ENCODE measurements at places on chromosomes 2 and 18. TPM values are rescaled to one million over a fixed set of nuclear protein-coding genes. Genes with fewer than 3 reads are reported as not detected.

UGT1A8 gene
- total RNA-seq, result not detected

UCN gene
- total RNA-seq, result 1.2 TPM

DNA sequence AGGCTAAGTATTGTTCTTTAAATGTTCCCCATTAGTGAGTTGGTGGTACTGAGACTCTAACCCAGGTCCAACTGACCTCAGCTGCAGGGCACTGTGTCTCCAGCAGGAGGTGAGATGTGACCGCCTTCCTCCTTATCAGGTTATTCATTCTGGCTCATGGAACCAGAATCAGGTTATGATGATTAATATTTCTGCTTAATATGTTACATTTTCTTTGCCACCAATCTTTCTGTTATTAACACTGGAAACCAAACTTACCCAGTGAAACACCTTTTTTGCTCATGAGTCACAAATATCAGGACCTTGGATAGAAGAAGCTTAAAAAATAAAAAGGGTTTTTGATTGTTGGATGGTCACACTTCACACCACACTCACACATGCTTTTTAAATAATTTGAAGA is 85.4 kb downstream of the DPP4 start:
- no peak for DNase-seq

DNA sequence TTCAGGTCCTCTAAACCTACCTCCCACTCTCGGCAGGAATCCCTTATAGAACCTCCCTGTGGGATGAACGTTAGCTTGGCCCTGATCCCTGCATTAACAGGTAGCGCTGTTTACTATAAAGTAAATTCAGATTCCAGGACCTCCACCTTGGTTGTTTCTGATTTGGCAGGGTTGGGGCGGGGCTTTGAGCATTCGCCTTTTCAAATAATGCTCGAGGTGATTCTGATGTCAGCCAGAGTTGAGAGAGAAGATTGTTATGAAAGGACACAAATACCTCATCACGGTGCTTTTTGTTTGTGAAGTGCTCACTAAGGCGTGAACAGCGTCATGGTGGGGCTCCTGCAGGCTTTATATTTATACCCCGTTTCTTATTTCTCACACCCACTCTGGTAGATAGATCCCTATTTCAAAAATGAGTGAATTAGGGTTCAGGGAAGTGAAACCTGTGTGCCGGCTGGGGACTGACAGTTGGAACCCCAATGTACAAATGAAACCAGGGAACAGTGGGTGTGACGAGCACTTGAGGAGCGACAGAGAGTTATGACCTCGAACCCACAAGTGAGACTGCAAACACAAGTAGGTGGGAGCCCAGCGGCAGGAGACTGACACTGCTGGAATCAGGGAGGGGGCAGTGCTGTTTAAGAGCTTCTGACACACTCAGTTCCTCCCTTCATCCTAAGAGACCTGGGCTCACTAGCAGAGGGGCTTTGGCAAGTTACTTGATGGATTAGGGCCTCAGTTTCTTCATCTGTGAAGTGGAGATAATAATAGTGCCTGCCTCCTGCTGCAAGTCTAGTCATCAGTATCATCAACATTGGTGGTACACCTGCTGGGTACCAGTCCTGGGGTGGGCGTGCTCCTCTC is 14.2 kb upstream of the CXCR4 start:
- DNase-seq, result no peak

LYG2 gene
- not detected for total RNA-seq

- DNase-seq, result peak; percentile 68
Measured at GRCh38 chr2:133130548-133131246, 437.6 kb downstream of the NCKAP5 start.

DNA sequence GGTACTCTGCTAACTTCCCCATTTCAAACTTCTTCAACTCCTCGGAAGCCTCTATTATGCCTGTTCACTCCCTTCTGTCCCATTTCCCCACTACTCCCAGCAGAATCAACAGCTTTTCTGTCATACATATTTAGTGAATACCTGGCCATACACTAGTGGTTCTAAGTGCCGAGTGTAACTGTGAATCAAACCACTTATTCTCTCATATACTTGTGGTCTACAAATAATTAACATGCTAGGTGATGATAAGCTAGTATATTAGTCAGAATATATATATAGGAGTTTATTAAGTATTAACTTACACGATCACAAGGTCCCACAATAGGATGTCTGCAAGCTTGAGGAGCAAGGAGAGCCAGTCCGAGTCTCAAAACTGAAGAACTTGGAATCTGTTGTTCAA is 150.7 kb downstream of the CCDC102B start:
- no peak for DNase-seq

- DNase-seq, result peak; percentile 96
Measured at GRCh38 chr2:177429688-177430325, 37.2 kb downstream of the AGPS start.

KLHL30 gene
- 0.96 TPM for total RNA-seq

- DNase-seq, result no peak
Measured at GRCh38 chr18:11566236-11566965, 43.0 kb upstream of the SLC35G4 start.

GRCh38 chr2:32402091-32402490 is 45.3 kb downstream of the BIRC6 start:
- no peak for DNase-seq

DNA sequence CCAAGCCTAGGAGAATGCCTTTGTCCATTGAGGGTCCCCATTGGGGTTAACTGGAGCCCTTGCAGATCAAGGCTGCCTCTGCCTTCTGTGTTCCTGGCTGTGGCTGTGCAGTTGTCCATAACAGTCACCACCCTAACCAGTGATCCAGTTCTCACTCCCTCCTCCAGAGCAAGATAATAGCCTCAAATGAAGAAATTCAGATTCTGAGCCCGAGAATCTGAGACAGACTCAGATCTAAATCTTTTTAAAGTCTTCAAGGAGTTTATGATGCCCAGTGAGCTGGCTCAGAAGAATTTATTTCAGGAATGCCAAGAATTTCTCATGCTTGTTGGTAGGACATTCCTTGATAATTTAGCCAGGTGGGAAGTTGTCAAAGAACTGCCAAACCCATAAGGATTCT is 44.3 kb upstream of the RAB6C start:
- DNase-seq, result no peak

DNA sequence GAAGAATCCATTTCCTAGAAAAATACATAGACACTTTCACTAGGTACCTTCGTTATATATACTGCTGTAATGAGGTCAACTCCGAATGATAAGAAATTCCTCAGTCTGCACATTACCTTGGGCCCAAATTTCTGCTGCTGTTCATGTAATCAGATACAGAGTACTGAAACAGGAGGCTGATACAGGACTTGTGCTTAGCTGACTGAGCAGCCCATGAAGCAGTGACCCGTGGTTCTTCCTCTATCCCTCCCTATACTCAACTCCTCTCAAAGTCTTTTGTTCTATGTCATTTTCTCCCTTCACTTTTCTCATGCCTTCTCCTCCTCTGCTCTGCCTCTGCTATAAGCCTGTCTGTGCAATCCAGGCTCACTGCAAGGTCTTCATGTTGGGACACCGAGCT is 57.5 kb upstream of the ST8SIA5 start:
- no peak for DNase-seq

- no peak for DNase-seq
Measured at GRCh38 chr18:47558110-47558750, 306.8 kb upstream of the SKOR2 start.

KATNAL2 gene
- total RNA-seq, result 18.1 TPM

MATN3 gene
- 8.2 TPM for total RNA-seq

DNA sequence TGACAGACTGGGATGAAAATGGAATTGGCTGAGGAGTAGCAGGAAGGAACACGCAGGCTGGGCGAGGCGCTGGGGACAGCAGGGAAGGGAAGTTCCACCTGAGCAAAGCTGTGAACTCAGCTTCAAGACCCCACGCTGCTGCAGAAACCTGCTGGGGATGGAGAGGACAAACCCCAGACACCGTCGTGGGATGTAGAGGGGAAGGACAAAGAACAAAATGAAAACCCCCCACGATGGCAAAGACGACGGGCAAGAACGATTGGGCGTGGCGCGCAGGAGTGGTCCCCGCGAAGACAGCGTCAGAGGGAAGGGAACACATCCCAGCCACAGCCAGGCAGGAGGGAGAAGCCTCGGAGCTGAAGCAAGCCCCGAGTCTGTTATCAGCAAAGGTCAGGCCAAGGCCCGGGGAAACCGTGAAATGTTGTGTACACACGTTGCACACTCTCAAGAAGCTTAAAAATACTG is 222.9 kb downstream of the NDUFA10 start:
- DNase-seq, result no peak

ECEL1 gene
- not detected for total RNA-seq

GRCh38 chr2:173584676-173585458 is 230.2 kb downstream of the CDCA7 start:
- no peak for DNase-seq

DNA sequence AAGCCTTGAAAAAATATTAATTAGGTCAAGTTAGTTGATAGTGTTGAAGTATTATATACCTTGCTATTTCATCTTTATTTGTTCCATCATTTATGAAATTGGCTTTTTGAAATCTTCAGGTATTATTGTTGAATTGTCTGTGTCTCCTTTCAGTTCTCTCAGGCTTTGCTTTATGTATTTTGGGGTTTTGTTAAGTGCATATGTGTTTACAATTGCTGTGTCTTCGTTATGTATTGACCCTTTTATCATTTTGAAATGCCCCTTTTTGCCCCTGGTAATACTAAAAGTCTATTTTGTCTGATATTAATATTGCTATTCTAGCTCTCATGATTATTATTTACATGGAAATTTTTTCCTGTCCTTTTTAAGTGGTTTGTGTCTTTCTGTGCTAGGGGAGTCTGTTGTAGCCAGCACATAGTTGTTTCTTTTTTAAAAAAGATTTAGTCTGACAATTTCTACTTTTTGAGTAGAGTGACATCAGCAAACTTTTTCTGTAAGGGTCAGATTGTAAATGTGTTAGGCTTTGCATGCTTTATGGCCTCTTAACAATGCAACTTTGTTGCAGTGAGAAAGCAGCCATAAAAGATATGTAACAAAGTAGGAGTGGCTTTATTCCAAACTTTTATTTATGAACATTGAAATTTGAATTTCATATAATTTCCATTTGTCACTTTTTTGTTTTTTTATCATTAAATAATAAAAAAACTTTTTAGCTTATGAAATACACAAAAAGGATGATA is 19.9 kb downstream of the SOCS6 start:
- DNase-seq, result no peak

- DNase-seq, result no peak
Measured at GRCh38 chr2:150425121-150425955, 62.1 kb downstream of the RND3 start.

GRCh38 chr2:168697668-168698121 is 104.7 kb upstream of the NOSTRIN start:
- DNase-seq, result peak; percentile 13

DNA sequence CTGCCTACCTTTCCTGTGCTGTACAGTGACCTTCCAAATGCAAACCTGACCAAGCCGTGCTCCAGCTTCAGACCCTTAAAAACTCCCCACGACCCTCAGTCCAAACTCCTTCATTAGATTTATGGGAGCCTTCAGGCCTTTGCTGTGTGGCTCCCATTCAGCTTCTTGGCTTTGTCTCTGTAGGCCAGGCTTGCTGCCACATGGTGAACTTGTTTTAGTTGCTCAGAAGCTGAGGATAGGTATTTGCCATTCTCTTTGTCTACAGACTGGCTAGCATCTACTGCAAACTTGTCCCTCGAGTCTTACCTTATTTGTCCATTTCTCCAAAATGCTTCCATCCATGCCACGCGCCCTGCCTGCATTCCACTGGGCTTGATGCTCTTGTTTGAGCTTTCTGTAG is 49.1 kb downstream of the SOX11 start:
- DNase-seq, result no peak

GRCh38 chr2:76749858-76750257 is 772.3 kb downstream of the LRRTM4 start:
- DNase-seq, result no peak

SLC19A3 gene
- 0.17 TPM for total RNA-seq

- peak; percentile 33 for DNase-seq
Measured at GRCh38 chr2:146986161-146986560, 858.7 kb upstream of the ACVR2A start.

DNA sequence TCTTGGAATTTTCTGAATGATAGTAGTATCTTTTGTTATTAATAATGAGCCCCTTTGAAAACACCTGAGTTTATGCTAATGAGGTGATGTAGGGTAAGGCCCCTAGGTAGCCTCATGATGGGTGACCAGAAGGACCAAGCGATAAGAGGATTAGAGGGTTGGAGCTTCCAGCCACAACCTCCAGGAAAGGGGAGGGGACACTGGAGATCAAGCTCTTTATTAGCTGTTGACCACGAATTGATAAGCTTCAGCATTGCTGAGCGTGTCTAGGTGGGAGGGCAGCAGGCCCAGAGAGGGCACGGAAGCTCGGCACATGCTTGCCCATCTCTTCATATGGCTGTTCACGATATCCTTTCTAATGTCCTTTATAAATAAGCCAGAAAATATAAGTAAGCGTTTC is 39.0 kb downstream of the KIAA2012 start:
- no peak for DNase-seq

DNA sequence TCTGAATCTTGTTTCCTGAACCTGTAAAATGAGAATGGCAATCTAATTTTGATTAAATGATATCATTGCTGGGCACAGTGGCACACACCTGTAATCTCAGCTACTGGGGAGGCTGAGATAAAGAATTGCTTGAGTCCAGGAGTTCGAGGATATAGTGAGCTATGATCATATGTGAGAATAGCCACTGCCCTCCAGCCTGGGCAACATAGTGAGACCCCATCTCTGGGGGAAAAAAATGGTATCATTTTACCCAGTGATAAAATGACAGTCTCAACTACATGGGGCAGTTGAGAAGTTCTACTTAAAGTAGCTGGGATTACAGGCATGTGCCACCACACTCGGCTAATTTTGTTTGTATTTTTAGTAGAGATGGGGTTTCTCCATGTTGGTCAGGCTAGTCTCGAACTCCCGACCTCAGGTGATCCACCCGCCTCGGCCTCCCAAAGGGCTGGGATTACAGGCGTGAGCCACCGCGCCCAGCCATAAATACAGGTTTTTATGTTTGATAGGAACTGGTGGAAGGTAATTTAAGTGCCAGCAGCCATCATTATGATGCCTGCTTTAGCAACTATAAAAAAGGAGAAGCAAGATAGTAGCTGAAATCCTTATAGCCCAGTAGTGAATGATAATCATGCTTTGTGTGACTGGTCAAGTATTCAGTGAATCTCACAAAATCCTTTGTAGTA is 17.0 kb downstream of the BZW1 start:
- no peak for DNase-seq

CDH2 gene
- total RNA-seq, result 30.3 TPM

DNA sequence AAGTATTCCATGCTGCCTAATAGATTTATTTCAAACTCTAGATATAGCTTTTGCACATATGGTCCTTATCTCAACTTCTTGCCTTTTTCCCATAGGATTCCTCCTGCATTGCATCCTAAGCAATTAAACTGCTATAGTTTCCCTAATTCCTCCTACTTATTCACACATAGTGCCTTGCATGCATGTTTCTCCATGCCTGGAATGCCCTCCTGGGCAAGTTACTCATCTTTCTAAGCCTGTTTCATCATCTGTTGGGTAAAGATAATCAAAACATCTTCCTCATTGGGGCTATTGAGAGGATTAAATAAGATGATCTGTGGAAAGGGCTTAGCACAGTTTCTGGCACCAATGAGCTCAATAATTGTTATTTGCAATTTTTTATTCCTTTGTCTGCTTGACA is 726.5 kb downstream of the SLC4A3 start:
- no peak for DNase-seq

SAG gene
- total RNA-seq, result not detected

GRCh38 chr2:207240649-207241048 is 74.9 kb upstream of the KLF7 start:
- DNase-seq, result peak; percentile 79

All from LHCN-M2 (cell line).